ENCODE measurements at places on chromosomes 3 and 15.

GRCh38 chr3:77001062-77001701, 38.7 kb upstream of the ROBO2 start:
- H3K27ac ChIP-seq, result no peak overlapping the region
- no peak overlapping the region for H3K4me3 ChIP-seq
- H3K36me3 ChIP-seq, result no peaks in the 10 kb centered on the region
- H3K27me3 ChIP-seq, result no peaks in the 10 kb centered on the region

DNA sequence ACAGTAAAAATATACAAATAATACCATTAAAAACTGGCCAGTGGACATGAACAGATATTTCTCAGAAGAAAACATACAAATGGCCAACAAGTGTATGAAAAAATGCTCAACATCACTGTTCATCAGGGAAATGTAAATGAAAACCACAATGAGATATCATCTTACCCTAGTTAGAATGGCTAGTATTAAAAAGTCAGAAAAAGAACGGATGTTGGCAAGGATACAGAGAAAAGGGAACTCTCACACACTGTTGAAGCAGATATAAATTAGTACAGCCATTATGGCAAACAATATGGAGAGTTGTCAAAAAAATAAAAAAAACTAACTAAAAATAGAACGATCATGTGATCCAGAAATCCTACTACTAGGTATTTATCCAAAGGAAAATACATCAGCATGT, 222.7 kb upstream of the NAALADL2 start:
- DNase-seq, result no peak
- no peak overlapping the region for H3K27ac ChIP-seq
- no peaks in the 10 kb centered on the region for H3K36me3 ChIP-seq
- H3K4me3 ChIP-seq, result no peak overlapping the region

GRCh38 chr3:10697918-10698317, 118.1 kb upstream of the SLC6A11 start:
- no peak overlapping the region for H3K27ac ChIP-seq
- H3K36me3 ChIP-seq, result no peaks in the 10 kb centered on the region
- no peak for DNase-seq
- no peaks in the 10 kb centered on the region for H3K4me1 ChIP-seq

GRCh38 chr15:59545573-59545972, 66.0 kb upstream of the GCNT3 start:
- no peaks in the 10 kb centered on the region for H3K4me1 ChIP-seq
- H3K4me3 ChIP-seq, result no peak overlapping the region
- peaks cover 81% of the 10 kb centered on the region for H3K27me3 ChIP-seq
- H3K36me3 ChIP-seq, result no peaks in the 10 kb centered on the region
- no peak overlapping the region for H3K27ac ChIP-seq

GRCh38 chr15:73005446-73005845, 46.8 kb upstream of the NEO1 start:
- DNase-seq, result no peak
- H3K4me3 ChIP-seq, result no peak overlapping the region
- no peak overlapping the region for H3K27ac ChIP-seq
- H3K27me3 ChIP-seq, result no peaks in the 10 kb centered on the region
- H3K4me1 ChIP-seq, result no peaks in the 10 kb centered on the region

DNA sequence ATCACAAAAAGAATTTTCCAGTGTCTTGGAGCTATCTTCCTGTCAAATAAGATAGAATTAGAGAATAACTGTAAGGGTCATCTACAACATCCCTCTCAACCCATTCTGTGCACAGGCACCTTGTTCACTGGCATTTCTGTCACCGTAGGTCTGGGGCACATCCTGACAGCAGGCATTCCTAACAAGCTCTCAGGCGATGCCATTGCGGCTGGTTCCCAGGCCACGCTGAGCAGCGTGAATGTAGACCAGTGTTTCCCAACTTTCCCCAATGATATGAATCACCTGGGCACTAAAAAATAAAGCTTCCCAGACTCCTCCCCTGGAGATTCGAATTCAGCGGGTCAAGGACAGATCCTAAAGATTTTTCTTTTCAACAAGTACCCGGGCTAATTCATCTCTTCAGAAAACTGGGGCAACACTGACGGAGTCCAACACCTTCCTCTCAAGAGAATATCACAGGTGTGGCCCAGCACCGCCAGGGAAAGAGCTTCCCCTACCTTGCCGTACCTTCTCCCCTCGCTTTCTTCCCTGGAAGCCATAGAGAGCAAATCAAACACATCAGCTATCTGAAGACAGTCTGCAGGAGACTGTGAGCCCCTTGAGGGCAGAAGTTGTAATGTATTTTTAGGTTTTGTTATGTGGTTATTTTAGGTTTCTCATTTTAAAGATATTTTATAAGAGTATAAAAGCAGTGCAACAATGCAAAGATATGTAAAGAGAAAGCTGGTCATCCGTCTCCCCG, 143.4 kb downstream of the LIPC start:
- no peaks in the 10 kb centered on the region for H3K27me3 ChIP-seq
- no peak for DNase-seq
- H3K4me3 ChIP-seq, result no peak overlapping the region
- no peak overlapping the region for H3K27ac ChIP-seq
- H3K36me3 ChIP-seq, result no peaks in the 10 kb centered on the region

- no peak for DNase-seq
- no peaks in the 10 kb centered on the region for H3K27me3 ChIP-seq
- H3K27ac ChIP-seq, result peak overlapping the region; percentile 81
- H3K4me1 ChIP-seq, result no peaks in the 10 kb centered on the region
- no peaks in the 10 kb centered on the region for H3K36me3 ChIP-seq
Measured at GRCh38 chr3:187207624-187208023, 10.3 kb downstream of the RTP1 start.

DNA sequence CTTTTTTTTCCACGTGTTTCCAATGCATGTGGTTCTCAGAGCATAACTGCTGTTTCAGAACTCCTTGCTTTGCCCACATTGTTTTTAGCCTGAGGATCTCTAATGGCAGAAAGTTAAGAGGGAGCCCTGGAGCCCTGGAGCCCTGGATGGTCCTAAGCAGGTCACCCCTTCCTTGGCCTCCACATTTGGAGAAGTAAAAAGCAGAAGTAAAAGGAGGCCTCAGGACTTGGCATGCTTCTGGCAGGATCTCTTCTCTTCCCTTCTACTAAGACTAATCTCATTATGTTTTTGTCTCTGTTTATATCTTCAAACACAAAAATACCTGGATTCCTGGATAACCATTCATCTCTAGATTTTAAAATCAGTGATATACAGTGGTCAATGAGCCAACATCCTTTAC, 50.1 kb downstream of the P2RY1 start:
- no peak for DNase-seq
- no peaks in the 10 kb centered on the region for H3K27me3 ChIP-seq
- H3K4me3 ChIP-seq, result no peak overlapping the region
- H3K36me3 ChIP-seq, result no peaks in the 10 kb centered on the region
- H3K4me1 ChIP-seq, result no peaks in the 10 kb centered on the region

GRCh38 chr3:2420919-2421318, 322.3 kb downstream of the CNTN4 start:
- H3K27ac ChIP-seq, result no peak overlapping the region
- H3K36me3 ChIP-seq, result no peaks in the 10 kb centered on the region
- H3K4me3 ChIP-seq, result no peak overlapping the region
- H3K27me3 ChIP-seq, result no peaks in the 10 kb centered on the region

DNA sequence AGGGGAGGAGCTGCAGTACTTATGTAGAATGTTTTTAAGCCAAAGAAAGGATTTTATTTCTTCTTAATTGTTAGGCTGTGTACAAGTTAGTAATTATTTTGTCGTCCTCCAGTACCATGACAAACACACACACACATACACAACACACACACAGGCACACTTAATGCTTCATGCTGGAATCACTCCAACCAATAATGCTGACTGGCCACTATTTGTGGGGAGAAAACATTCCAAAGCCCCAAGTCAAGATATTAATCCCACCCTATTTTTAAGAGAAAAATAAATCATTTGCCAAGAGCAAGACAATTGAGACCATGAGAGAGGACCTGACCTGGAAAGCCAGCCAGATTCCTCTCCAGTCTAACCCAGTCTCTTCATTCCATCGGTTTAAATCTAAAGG, 51.8 kb upstream of the TMCO5A start:
- DNase-seq, result no peak
- H3K27ac ChIP-seq, result no peak overlapping the region

DNA sequence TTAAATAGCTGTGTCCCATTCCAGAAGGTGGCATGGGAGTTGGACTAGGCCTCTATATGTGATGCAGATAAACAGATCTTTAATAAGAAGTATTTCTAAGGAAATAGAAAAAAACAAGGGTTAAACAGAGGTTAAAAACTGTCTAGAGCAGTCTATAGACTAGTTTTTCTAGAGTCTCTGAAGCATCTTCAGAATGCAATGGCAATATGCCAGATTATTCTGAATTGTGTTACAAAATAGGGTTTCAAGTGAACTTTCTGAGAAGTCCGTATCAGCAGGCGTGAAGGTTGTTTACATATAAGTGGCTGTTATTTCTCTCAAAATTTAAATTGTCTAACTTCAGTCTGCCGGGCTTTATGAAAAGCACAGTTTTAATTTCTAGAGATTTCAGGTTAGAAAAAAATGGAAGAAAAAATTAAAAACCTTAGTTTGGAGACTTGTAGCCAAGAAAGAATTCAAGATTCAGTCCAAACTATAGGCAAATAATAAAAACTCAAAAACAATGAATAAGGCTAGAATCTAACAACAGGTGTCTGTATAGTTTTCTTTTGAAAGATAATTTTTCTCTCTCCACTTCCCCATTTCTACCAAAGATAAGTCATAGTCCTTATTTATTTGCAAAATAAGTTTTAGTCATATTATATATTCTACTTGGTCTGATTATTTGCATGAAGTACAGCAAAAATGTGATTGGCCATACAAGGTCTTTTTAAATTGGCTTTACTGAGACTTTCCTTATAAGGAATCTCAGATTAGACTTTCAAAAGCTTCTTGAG, 55.2 kb downstream of the OSTN start:
- H3K4me1 ChIP-seq, result no peaks in the 10 kb centered on the region
- H3K27me3 ChIP-seq, result no peaks in the 10 kb centered on the region
- H3K4me3 ChIP-seq, result no peak overlapping the region
- no peak overlapping the region for H3K27ac ChIP-seq
- no peak for DNase-seq

GRCh38 chr3:99765042-99765942, 52.4 kb upstream of the CMSS1 start:
- no peak for DNase-seq
- no peak overlapping the region for H3K27ac ChIP-seq
- H3K36me3 ChIP-seq, result no peaks in the 10 kb centered on the region
- H3K4me1 ChIP-seq, result no peaks in the 10 kb centered on the region

- no peak overlapping the region for H3K4me3 ChIP-seq
- H3K36me3 ChIP-seq, result no peaks in the 10 kb centered on the region
- DNase-seq, result no peak
- no peak overlapping the region for H3K27ac ChIP-seq
- no peaks in the 10 kb centered on the region for H3K27me3 ChIP-seq
- no peaks in the 10 kb centered on the region for H3K4me1 ChIP-seq
Measured at GRCh38 chr3:143707848-143708247, 140.4 kb downstream of the SLC9A9 start.

- H3K27ac ChIP-seq, result peak overlapping the region; percentile 88
- peak overlapping the region; percentile 40 for H3K4me3 ChIP-seq
- DNase-seq, result no peak
- H3K27me3 ChIP-seq, result no peaks in the 10 kb centered on the region
Measured at GRCh38 chr3:126181398-126181725, 976 bp upstream of the ALDH1L1 start.

- H3K4me1 ChIP-seq, result no peaks in the 10 kb centered on the region
- H3K4me3 ChIP-seq, result no peak overlapping the region
- DNase-seq, result no peak
- no peaks in the 10 kb centered on the region for H3K27me3 ChIP-seq
- H3K27ac ChIP-seq, result no peak overlapping the region
- no peaks in the 10 kb centered on the region for H3K36me3 ChIP-seq
Measured at GRCh38 chr3:88936831-88937230, 170.6 kb upstream of the EPHA3 start.

DNA sequence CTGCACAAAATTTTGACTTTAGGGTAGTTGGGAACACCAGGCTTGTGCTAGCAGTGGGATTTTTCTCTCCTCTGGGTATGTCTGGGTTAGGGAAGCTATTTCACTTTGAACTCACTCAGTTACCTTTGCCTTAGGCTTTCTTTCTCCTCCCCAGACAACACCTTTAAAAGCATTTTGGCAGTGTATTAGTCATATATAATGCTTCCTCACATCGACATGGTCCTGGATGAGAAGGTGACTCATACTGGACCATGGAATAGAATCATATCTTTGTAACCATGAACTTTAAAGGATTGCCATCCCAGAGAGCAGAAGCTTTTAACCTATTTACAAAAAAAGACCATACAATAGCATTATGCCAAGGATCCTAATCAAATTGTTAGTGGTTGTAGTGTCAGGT, 2.7 kb downstream of the RYR3 start:
- peaks cover 62% of the 10 kb centered on the region for H3K27me3 ChIP-seq
- no peaks in the 10 kb centered on the region for H3K36me3 ChIP-seq

DNA sequence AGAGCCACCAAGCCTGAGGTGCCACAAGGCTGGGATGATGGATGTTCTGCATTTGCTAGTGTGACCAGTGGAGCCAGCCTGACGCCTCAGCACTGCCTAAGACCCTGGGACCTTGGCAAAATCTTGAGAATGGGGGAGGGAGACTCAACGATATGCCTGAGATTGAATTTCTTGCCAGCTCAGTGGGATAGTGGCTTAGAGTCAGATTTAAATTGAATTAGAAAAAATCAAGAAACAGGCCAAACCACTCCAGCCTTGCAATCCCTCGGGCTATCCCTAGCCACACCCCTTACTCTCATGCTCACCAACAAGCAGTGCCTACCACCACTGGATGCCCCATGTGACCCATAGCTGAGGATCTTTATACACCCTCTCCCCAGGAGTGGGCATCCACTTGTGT, 18.7 kb upstream of the PDE8A start:
- no peaks in the 10 kb centered on the region for H3K27me3 ChIP-seq
- no peak overlapping the region for H3K4me3 ChIP-seq
- no peaks in the 10 kb centered on the region for H3K36me3 ChIP-seq

DNA sequence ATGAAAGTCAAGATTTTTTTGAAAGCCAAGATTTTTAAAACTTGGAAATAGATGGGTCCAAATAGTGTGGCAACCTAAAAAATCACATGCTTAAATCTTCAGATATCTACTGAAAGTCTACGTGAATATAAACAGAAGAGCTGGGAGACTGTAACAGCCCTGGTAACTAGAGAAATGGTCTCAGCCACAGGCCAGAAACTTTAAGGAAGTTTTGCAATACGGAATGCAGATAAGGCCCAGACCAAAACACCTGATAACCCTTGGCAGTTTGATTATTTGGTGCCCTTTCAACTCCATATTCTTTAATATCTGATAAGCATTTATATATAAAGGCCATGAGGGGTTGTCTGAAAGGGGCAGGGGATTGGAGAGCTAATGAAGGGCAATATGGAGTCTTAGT, 537.3 kb upstream of the TGFBR2 start:
- H3K36me3 ChIP-seq, result no peaks in the 10 kb centered on the region
- no peaks in the 10 kb centered on the region for H3K4me1 ChIP-seq
- no peaks in the 10 kb centered on the region for H3K27me3 ChIP-seq
- no peak overlapping the region for H3K4me3 ChIP-seq
